ENCODE measurements at places on chromosomes 6 and 20. TPM values are rescaled to one million over a fixed set of nuclear protein-coding genes. Genes with fewer than 3 reads are reported as not detected.

DNA sequence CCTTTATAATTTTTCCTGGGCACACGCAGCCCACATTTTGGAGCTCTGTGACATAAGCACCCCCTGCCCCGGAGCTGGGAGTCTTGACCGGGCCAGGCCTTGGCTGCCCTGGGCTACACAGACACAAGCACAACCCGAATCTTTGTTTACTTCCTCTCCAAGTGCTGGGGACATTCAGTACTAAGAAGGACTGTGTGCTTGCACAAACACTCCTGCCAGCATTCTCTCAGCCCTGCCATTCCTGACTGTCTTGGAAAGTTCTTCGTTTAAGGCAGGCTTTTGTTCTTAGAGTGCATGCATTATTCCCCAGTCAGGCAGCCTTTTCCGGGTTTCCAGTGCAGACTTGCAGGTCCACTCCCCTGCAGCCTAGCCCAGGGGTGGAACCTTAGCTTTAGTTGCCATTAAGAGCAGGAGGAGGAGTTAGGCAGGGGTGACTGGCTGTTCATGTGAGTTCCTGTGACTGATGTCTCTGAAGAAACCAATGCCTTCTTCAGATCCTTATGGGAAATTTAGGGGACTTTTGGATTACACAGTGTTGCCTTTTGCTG lies 28.6 kb downstream of the FOXO3 start:
- peak; percentile 85 for DNase-seq

GRCh38 chr20:41669708-41670263 lies 51.6 kb upstream of the CHD6 start:
- no peak for DNase-seq

- no peak for DNase-seq
Measured at GRCh38 chr20:23475395-23475794, 15.5 kb upstream of the CST8 start.

GRCh38 chr6:144106206-144106605 lies 10.8 kb upstream of the SF3B5 start:
- DNase-seq, result no peak

C6orf15 gene
- total RNA-seq, result not detected

TSBP1 gene
- not detected for total RNA-seq
